ENCODE measurements at places on chromosomes 2 and 18.

GRCh38 chr18:30248056-30248455 lies 794.5 kb downstream of the DSC3 start:
- no peak for DNase-seq

DNA sequence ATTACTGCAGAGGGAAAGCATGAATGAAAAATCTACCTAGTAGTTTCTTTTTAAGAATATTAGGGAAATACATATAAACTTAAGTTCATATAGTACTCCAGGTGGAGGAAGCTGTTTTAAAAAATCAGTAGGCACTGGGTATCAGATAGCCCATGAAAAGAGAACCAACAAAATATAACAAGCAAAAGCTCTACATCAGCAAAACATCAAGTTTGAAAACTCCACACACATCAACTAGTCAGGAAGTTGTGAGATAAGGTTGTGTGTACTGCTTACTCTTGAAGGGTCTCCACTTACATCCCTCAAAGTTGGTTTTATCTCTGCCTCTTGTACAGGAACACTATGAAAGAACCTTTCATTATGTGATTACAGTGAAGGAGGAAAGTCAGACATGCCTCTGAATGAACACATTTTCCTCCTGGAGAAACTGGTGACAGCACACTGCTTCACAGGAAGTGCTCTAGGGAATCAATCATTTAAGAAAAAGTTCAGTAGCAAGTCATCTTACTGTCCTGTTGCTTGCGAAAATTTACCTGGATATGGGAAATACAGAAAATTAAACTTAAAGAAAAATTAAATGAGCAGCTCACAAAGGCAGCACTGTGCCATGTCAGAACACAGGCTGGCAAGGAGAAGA lies 57.7 kb downstream of the THADA start:
- no peak for DNase-seq

DNA sequence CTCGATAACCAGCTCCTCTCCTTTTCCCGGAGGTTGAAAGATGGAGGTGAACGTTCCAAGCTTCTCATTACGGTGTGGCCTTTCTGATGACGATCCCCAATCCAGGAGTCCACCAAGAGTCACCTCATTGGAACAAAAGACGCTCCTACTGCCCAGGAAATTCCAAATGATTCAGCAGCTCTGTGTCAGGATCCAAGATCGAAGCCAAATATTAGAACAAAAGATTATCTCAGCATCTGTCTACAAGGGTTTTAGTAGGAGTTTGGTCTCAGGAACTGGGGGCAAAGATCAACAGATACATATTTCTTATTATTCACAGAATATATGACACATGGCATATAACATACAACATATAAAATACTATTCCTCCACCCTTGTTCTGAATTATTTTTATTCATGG lies 161.1 kb upstream of the RAB12 start:
- no peak for DNase-seq

DNA sequence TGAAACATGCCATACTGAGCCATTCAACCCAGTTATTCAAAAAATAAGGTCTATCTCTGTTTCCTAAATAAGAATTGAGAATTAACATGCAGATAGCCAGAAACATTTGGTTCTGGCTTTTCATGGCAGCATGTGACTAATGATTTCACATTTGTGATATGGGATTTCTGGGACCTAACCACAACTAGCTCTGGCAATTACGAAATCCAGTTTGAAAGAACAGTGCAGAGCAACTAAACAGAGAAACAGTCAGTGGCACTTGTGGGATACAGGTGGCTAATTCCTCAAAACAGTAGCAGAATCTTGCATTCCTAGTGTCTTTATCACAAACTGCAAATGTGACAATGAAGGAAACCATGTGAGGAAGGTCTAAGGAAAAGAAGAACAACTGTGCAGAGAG lies 637.8 kb upstream of the CHAC2 start:
- no peak for DNase-seq

- peak; percentile 68 for DNase-seq
Observed at GRCh38 chr2:179020156-179020750, 29.7 kb downstream of the CCDC141 start.

GRCh38 chr2:78293768-78294167 lies 731.7 kb upstream of the REG3G start:
- no peak for DNase-seq

DNA sequence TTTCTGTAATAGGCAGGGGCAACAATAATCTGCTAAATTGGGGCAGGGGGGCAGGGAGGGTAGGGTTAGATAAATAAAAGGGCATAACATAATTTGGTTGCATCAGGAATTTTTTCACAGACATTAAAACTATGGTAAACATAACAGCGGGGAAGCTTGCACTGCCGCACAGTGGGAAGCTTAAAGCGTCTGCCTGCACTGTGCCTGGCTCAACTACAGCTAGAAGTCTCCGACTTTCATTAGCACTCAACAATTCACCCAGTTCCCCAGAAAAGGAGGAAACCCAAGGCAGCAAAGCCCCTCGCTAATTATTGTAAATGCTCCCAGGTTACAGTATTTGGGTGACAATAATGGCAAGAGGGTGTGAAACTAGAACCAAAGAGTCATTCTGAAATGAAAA lies 562.9 kb downstream of the ARHGAP15 start:
- DNase-seq, result no peak

GRCh38 chr2:238727585-238728329 lies 120.1 kb upstream of the TWIST2 start:
- DNase-seq, result no peak

DNA sequence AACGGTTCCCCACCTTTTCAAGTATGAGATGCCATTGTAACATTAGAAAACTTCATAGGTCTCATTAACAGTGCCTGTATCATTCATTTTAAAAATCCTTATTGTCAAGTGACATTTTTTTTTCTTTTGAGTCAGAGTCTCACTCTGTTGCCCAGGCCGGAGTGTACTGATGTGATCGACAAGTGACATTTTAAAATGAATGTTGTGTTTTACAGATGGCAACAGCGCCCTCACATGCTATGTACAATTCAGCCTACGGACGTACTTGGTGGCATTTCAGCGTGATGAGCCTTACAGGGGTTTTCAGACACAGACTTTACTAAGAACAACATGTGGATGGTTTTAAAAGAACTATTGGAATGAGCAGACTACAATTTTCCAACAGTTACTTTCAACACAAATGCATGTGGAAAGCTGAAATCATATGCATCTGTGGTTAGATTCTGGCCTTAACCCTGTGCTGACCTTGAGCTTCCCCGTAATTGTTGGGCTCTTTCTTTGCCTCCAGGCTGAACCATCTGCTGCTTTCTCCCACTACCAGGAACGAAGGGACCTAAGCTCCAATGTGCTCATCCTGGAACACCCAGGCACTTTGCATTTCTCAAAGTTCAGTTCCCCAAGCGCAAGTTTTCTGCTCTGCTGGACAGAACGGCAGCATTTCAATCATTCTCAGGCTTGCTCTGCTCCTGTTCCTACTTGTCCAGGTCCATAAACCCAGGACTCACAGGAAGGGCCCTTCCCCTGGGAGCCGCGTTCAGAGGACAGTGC lies 119.9 kb upstream of the NDUFV2 start:
- no peak for DNase-seq

DNA sequence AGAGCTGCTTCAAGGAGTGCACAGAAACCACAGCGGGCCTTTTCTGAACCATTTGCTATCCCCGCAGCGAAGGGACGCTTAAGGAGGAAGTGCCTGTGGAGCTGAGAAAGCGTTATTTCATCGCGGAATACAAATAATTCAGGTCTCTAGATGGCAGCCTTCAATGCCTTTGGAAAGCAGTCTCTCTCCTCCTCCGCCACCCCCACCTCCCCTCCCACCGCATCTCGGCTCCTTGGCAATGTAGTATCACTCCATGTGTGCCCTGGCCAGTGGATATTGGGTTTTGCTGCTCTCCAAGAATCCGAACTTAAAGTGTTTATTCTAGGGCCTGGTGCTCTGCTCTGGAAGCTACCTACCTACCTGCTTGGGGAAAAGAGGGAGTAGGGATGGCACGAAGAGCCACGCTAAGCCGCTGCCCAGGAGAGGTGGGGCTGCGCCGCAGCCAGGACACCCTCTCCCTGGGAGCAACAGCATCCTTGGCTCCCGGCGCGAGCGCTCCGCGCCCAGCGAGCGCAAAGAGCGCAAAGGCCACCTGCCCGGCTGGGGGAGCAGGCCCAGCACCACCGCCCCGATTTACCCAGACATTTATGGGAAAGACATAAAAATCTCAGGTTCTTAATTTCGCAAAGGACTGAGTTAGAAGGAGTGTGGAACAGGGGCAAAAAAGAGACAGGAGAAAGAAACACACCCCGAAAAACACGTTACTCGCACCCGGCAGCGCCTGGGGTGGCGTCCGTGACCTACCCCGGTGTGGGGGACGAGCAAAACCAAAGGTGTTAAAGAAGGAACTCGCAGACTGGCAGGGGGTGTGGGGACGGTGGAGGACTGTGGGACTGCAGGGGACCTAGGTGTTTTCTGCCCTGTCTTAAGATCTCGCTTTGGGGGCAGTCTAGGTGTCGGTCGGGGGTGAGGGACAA lies 1.0 kb downstream of the SPHKAP start:
- DNase-seq, result no peak

GRCh38 chr2:85695121-85695520 lies 963 bp downstream of the GNLY start:
- DNase-seq, result peak; percentile 43

- no peak for DNase-seq
Observed at GRCh38 chr2:38792751-38793150, 14.7 kb downstream of the GEMIN6 start.

DNA sequence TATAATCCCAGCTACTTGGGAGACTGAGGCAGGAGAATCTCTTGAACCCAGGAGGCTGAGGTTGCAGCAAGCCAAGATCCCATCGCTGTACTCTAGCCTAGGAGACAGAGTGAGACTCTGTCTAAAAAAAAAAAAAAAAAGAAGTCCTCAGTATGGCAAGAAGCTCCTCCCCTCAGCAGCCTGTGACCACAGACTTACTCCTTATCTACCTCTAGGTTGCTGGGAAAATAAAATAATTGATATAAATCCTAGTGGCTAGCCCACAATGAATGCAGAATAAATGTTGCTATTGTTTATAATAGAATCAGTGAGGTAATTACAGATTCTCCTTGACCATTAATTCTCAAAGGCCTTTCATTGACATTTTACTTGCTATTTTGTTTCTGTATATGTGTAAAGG lies 70.6 kb downstream of the IRS1 start:
- no peak for DNase-seq

- no peak for DNase-seq
Observed at GRCh38 chr2:217926801-217927200, 76.0 kb downstream of the TNS1 start.

GRCh38 chr2:40332191-40332826 lies 119.6 kb downstream of the SLC8A1 start:
- DNase-seq, result no peak

- no peak for DNase-seq
Observed at GRCh38 chr2:227876300-227876801, 4.9 kb downstream of the DAW1 start.

DNA sequence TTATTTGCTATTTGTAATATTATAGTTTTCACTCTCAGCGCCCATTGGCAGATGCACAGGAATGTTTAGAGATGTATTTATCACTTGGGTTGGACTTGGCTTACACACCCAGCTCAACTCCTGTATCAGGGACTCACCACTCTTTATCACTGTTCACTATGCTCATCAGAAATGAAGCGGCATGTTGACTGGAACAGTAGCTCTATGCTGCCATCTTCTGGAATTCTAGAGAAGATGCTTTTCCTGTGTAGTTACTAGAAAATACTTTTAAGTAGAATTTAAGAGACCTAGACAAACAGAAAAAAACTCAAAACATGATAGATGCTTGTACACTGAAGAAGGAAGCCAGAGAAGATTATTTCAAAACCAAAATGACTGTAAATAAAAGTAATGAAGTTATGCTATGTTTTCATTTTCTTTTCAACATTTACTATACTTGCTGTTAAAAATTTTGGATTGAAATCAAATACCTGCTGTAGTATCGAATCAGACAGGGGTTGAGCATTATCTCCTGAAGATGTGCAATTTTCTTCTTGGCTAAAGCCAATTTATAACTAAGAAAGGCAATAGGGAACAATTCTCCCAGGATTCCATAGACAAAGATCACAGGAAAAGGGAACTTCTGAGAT lies 47.4 kb upstream of the NXPH2 start:
- no peak for DNase-seq

DNA sequence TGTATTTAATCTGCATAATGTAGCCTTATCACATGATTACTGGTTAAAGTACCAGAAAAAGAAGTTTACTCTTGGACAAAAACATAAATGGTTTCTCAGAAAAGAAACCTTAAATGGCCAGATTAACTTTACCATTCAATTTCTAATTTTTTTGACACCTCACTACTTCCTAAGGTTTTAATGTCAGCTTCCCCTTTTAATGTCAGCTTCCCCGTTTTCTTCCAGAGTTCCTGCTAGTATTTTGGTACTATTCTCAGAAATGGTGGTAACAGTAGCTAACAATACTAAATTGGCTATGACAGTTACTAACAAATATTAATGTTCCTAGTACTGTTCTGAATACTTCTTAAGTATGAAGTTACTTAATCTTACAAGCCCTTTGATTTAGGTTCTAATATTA lies 22.4 kb upstream of the SLC8A1 start:
- no peak for DNase-seq

DNA sequence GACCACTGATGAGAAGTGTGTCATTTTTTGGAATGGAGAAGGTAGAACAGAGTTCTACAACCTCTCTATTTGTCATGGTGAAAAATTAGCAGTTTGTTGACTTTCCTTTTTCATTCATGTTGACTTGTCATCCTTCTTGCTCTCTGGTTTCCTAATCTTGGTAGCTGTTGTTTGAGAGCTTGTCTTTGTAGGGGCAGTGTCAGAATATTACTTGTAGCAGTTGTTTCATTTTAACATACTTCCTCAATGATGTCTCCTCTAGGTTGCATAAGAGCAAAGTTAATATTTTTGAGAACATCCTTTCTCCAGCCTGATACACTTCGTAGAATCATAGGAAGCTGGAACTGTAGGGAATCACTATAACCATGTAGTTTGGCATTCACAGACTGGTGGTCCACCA lies 368.2 kb upstream of the FANCL start:
- DNase-seq, result no peak

DNA sequence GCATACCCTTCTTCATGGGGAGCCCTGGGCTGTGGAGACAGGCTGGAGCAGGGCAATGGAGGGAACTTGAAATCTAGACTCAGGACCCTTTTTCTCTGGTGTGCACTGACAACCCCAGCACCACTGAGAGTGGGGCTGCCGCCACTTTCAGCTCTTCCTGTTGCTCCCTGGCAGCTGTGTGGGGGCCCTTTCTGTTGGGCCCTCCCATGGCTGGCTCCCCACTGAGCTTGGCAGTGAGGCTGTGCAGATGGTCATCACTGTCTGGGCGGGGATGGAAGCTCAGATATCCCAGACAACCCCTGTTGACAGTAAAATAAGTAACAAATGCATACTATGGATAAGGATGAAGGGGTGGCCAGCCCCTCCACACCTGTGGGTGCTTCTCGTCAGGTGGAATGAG lies 6.7 kb downstream of the MYO7B start:
- DNase-seq, result no peak

GRCh38 chr2:234240917-234241316 lies 190.4 kb downstream of the SPP2 start:
- no peak for DNase-seq

GRCh38 chr2:173963323-173963816 lies 1.8 kb downstream of the SP3 start:
- no peak for DNase-seq
